Heart left ventricle (tissue), 16 donors: ENCODE measurements at places on chromosomes 6 and 20. TPM values are rescaled to one million over a fixed set of nuclear protein-coding genes. Genes with fewer than 3 reads are reported as not detected.

Gene C4B
- 40.9 TPM for total RNA-seq

Gene RAET1L
- not detected for total RNA-seq

Gene ABHD16B
- total RNA-seq, result not detected

Gene TGM2
- total RNA-seq, result 545 TPM

Gene BPI
- 0.38 TPM for total RNA-seq

Gene HEY2
- total RNA-seq, result 36.0 TPM

Gene NNAT
- not detected for total RNA-seq

Gene ULBP2
- 0.85 TPM for total RNA-seq

Gene GRM1
- 6.1 TPM for total RNA-seq

Gene ZNF341
- 1.3 TPM for total RNA-seq

Gene RNF146
- 45.3 TPM for total RNA-seq

Gene SLC22A16
- total RNA-seq, result not detected

Gene ARMH2
- total RNA-seq, result not detected

Gene CPNE5
- 35.8 TPM for total RNA-seq

Gene ULBP3
- total RNA-seq, result 1.3 TPM

Gene VSX1
- total RNA-seq, result 0.48 TPM

Gene PLN
- total RNA-seq, result 1,768 TPM

Gene GLP1R
- 1.4 TPM for total RNA-seq

Gene GSTA1
- total RNA-seq, result not detected

Gene MMP24
- total RNA-seq, result 0.37 TPM

Gene MYLK4
- 0.84 TPM for total RNA-seq

Gene OXT
- not detected for total RNA-seq

Gene MYMX
- 0.77 TPM for total RNA-seq

Gene RPP21
- total RNA-seq, result 32.5 TPM

Gene ATG5
- 23.9 TPM for total RNA-seq

Gene CCND3
- 43.7 TPM for total RNA-seq

Gene KIF6
- 0.43 TPM for total RNA-seq

Gene ADGRF4
- total RNA-seq, result not detected

Gene INSM1
- not detected for total RNA-seq

Gene ADTRP
- total RNA-seq, result not detected

Gene OSBPL2
- 40.4 TPM for total RNA-seq

Gene NKAPL
- total RNA-seq, result 3.3 TPM

Gene CTSA
- 85.6 TPM for total RNA-seq
